ENCODE measurements at places on chromosomes 2 and 18. TPM values are rescaled to one million over a fixed set of nuclear protein-coding genes. Genes with fewer than 3 reads are reported as not detected.

- no peak overlapping the region for H3K4me3 ChIP-seq
- no peaks in the 10 kb centered on the region for H3K4me1 ChIP-seq
- H3K27ac ChIP-seq = no peak overlapping the region
- DNase-seq = no peak
- no peaks in the 10 kb centered on the region for H3K27me3 ChIP-seq
Observed at GRCh38 chr2:181977661-181978350, 7.8 kb upstream of the PPP1R1C start.

UBE2E3 gene
- total RNA-seq = 93.0 TPM

DNA sequence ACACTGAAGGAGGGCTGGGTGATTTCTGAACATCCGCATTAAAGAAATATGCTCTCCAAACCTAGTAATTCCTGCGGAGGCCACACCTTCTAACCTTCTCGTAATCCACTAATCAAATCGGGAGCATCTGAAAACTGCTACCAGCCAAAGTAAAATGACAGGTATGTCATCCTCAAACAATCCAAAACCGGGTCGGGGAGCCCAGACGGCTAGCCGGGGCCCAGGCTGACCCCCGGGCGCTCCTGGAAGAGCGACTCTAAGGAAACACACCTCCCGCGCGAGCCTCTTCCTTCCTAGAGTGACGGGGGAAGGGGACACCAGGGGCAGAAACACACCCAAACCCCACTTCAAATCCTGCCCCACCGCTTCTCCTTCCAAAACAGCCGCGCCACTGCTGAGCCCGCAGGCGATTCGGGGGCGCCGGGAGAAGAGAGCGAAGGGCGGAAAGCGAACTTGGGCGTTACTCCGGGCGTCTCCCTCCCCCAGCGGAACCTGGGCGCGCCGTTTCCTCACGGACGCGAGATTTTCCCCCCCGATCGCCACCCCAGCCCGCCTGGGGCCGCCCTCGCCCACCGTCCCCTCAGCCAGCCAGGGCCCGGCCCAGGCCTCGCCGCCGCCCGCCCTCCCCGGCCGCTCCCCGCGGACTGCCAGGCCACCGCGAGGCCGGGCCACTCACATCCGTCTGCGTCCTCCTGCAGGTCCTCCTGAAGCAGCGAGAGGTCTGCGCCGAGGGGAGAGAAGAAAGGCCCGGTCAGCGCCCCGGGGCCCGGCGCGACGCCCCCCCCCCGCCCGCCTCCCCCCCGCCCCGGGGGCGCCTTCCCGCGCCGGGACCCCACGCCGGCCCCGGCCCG, 584 bp downstream of the PPP4R1 start:
- peak overlapping the region; percentile 96 for H3K27ac ChIP-seq
- H3K4me3 ChIP-seq = peak overlapping the region; percentile 98
- H3K36me3 ChIP-seq = peaks cover 6% of the 10 kb centered on the region
- DNase-seq = no peak

GRCh38 chr2:16784652-16785051, 119.0 kb upstream of the CYRIA start:
- no peak for DNase-seq
- no peaks in the 10 kb centered on the region for H3K4me1 ChIP-seq
- no peaks in the 10 kb centered on the region for H3K36me3 ChIP-seq
- no peak overlapping the region for H3K27ac ChIP-seq
- H3K4me3 ChIP-seq = no peak overlapping the region

DNA sequence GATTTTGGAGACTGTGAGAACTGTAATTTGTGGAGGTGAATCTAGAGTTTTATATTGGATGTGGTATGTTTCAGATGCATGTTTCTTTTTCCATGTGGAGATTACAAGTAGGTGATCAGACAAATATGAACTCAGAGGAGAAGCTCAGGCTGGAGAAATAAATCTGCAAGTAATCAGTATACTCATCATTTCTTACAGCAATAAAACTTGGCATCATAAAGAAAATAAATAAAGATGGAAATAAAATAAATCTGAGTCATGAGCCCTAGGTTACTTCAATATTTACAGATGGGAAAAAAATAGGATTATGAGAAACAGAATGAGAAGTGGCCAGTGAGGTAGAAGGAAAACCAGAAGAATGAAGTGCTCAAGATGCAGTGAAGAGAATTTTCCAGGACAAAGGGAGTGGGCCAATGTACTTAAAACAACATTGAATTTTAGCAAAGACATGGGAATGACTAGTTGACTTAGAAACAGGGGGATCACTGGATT, 453.8 kb downstream of the DSC3 start:
- H3K4me3 ChIP-seq = no peak overlapping the region
- no peak for DNase-seq
- no peak overlapping the region for H3K27ac ChIP-seq
- no peaks in the 10 kb centered on the region for H3K36me3 ChIP-seq

- H3K4me3 ChIP-seq = peak overlapping the region; percentile 22
- no peaks in the 10 kb centered on the region for H3K36me3 ChIP-seq
Observed at GRCh38 chr2:156541706-156542105, 105.5 kb downstream of the GPD2 start.

DNA sequence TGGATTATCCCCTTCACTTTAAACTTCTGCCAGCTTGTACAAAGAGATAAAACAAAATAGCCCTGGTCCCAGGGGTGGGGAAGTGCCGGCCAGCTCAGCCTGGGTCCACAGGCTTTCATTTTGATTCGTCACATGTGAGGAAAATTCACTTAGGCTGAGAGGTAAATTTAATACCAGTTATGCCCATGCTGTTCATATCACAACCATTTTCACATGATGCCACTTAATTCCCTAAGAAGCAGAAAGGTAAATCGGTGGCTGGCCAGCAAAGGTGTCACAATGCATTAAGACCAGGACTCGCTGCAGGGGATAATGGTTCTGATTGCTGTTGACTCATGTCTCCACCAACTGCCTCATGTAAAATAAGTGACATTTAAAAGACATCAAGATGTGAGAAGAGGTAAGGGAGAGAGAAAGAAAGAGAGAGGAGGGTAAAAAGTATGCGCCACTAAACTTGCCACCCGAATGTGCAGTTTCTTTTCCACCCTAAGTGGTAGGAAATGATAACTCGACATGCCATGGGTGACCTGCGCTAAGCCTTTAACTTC, 261.0 kb upstream of the SIX3 start:
- H3K27ac ChIP-seq = no peak overlapping the region
- H3K27me3 ChIP-seq = no peaks in the 10 kb centered on the region
- no peak overlapping the region for H3K4me3 ChIP-seq
- peaks cover 3% of the 10 kb centered on the region for H3K4me1 ChIP-seq

GRCh38 chr2:50051374-50051773, 897.1 kb upstream of the FSHR start:
- H3K27me3 ChIP-seq = peaks cover 1% of the 10 kb centered on the region
- no peak overlapping the region for H3K27ac ChIP-seq
- no peak overlapping the region for H3K4me3 ChIP-seq
- DNase-seq = no peak

SFTPB gene
- not detected for total RNA-seq

LGALSL gene
- total RNA-seq = 26.3 TPM
